ENCODE measurements at places on chromosomes 3 and 15. TPM values are rescaled to one million over a fixed set of nuclear protein-coding genes. Genes with fewer than 3 reads are reported as not detected.

DNA sequence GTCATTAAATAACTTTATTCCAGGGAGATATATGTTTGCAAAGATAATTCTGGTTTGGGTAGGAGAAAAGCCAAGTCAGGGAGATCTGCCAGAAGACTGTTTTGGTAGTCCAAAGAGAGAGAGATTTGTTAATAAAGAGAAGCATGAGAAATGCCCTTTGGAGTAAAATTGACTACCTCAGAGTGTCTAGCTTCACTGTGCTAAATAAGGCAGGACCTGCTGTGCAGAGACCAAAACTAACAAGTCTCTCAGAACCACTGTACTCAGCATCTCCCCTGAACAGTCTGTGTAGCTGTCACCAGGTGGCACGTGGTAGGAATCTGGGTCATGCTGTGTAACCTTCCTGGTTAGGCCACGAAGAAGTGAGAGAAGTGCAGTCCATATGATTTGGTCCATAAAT, 31.6 kb upstream of the SLC35G2 start:
- H3K27me3 ChIP-seq, result no peaks in the 10 kb centered on the region
- H3K27ac ChIP-seq, result peak overlapping the region; percentile 54
- DNase-seq, result no peak
- no peaks in the 10 kb centered on the region for H3K4me1 ChIP-seq
- H3K36me3 ChIP-seq, result no peaks in the 10 kb centered on the region

GRCh38 chr3:66227915-66228314, 7.1 kb downstream of the SLC25A26 start:
- no peaks in the 10 kb centered on the region for H3K4me1 ChIP-seq
- no peaks in the 10 kb centered on the region for H3K27me3 ChIP-seq
- H3K27ac ChIP-seq, result no peak overlapping the region

GRCh38 chr15:68352401-68353062, 75.0 kb downstream of the FEM1B start:
- peaks cover 2% of the 10 kb centered on the region for H3K4me1 ChIP-seq
- peak; percentile 69 for DNase-seq
- H3K27me3 ChIP-seq, result no peaks in the 10 kb centered on the region
- no peak overlapping the region for H3K4me3 ChIP-seq
- peak overlapping the region; percentile 66 for H3K27ac ChIP-seq

DNA sequence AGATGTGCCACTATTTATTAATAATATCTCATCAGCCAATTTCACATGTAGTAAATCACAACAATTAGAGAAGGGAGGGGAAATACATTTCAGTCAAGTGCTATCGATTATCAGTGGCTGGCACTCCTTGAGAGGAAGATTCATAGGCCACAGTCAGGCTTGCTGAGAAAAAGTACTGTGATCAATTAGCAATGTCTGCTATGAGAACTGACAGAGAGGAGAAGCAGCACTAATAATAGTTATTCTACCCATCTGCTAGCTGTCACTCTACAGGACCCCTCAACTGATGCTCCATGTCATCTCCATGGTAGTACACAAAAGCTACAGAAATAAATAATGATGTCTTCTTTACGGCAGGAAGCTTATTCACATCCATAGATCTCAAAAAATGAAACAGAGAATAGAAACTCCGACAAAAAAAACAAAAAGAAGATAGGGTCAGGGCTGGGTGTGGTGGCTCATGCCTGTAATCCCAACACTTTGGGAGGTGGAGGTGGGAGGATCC, 351.3 kb downstream of the FOXP1 start:
- no peaks in the 10 kb centered on the region for H3K4me1 ChIP-seq
- no peaks in the 10 kb centered on the region for H3K36me3 ChIP-seq
- DNase-seq, result no peak
- no peak overlapping the region for H3K4me3 ChIP-seq

DNA sequence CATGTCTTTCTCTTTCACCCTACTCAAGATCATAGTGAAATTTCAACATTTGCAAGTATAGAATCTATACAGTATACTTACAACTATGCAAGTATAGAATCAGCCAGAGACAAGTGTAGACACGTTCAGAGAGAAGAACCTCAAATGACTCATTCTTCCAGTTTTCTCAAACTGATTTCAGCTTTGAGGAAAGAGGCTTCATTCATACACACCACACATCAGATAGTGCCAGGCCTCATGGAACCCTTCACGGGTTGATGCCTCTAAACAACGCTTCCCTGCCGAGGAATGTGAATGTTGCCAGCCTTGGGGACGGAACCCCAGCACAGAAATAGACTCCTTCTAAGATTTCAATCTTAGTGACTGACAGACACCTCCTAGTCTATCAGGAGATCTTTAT, 135.7 kb downstream of the FOXP1 start:
- no peaks in the 10 kb centered on the region for H3K4me1 ChIP-seq
- H3K27ac ChIP-seq, result no peak overlapping the region
- H3K4me3 ChIP-seq, result no peak overlapping the region
- H3K36me3 ChIP-seq, result no peaks in the 10 kb centered on the region
- no peaks in the 10 kb centered on the region for H3K27me3 ChIP-seq

DNA sequence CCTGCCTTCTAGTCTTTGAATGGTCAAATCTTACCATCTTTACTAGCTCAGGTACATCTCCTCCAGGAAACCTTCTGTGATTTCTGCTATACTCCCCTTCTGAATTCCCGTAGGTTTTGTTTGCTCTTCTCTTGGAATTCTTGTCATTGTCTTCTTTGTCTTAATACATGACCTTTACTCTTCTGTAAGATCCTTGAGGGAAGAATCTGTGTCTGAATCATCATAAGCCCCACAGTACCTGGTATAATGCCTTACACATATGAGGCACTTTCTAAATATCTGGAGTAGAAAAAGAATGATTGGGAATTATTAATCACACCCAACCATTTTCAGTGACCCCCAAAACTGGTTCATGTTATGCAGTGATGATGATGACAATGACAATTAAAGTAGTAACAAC, 210.1 kb upstream of the NR2E3 start:
- no peak overlapping the region for H3K4me3 ChIP-seq
- H3K27me3 ChIP-seq, result no peaks in the 10 kb centered on the region
- no peak for DNase-seq
- no peaks in the 10 kb centered on the region for H3K36me3 ChIP-seq
- peaks cover 7% of the 10 kb centered on the region for H3K4me1 ChIP-seq

- no peaks in the 10 kb centered on the region for H3K4me1 ChIP-seq
- no peaks in the 10 kb centered on the region for H3K36me3 ChIP-seq
- peaks cover 95% of the 10 kb centered on the region for H3K27me3 ChIP-seq
- H3K27ac ChIP-seq, result no peak overlapping the region
- H3K4me3 ChIP-seq, result no peak overlapping the region
Observed at GRCh38 chr3:147419781-147420224, 10.6 kb downstream of the ZIC1 start.

DNA sequence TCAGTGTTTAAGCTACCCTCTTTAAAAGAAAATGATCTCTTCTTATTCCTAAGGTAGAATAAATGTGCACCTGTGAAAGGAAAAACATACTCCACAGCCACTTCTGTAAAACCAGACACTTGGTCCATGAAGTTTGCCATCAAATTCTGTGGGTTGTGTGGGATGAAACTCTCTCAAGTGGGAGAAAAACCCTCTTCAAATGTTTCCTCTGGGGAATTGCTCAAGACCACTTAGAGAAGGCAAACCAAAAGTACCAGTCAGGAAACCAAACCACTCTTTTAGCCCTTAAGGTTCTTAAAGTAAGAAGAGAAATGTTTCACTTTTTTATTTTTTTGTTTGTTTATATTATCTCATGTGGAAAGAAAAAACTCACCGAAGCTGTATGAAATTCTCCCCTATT, 1.2 kb downstream of the COL8A1 start:
- no peak for DNase-seq
- no peak overlapping the region for H3K27ac ChIP-seq
- no peak overlapping the region for H3K4me3 ChIP-seq

FBXO40 gene
- total RNA-seq, result not detected

- no peak overlapping the region for H3K27ac ChIP-seq
- H3K4me1 ChIP-seq, result no peaks in the 10 kb centered on the region
- H3K4me3 ChIP-seq, result no peak overlapping the region
- peak; percentile 21 for DNase-seq
- no peaks in the 10 kb centered on the region for H3K36me3 ChIP-seq
Observed at GRCh38 chr3:53083521-53083920, 37.6 kb upstream of the SFMBT1 start.

DNA sequence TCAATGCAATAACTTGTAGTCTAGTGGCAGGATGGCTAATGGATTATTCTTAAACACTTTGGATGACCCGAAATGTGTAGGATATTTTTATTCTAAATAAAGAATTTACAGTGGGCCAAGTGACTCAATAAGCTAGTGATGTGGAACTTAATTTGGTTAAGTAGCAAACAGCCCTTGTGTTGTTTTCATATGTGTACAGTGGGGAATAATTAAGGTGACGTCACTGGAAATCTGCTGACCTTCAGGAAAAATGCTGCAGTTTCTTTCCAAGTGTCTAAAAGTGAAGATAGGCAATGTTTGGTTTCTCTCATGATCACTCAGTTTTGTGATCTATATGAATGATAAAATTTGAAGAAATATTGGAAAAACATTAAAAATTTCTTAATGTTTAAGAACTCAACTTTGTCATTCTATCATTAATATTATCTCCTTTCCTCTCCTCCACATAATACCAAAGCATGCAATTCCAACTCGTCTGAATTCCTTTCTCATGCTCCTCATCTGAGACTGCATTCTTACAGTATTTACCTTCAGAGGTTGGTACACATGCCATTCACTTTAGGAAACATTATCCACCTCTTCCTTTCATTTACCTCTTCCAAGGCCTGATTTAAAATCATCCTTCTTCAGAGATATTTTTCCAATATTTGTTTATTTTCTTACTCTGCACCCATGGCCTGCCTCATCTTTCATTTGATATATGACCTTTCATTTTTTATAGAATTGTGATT, 414.6 kb upstream of the ARPP21 start:
- DNase-seq, result peak; percentile 1
- H3K4me1 ChIP-seq, result no peaks in the 10 kb centered on the region
- H3K36me3 ChIP-seq, result no peaks in the 10 kb centered on the region
- no peaks in the 10 kb centered on the region for H3K27me3 ChIP-seq
- no peak overlapping the region for H3K27ac ChIP-seq
- no peak overlapping the region for H3K4me3 ChIP-seq

DNA sequence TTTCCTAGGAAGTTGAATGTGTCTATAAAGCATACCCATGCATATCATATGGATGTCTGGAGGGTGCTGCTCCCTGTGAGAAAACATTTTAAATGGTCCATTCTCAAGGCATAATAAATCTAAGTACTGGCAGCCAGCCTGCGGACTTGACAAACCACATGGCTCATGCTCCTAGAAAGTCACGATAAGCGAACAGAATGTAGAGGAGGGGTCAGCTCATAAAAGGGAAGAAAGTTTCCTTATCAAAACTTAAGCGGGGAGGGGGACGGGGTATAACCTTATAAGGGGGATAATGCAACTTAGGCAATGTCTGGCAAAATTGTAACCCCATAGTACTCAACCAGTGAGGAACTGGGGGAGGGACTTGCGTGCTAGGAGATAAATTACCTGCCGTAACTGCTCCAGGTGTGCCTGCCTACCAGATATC, 159.8 kb upstream of the LMCD1 start:
- H3K27me3 ChIP-seq, result no peaks in the 10 kb centered on the region
- peak; percentile 21 for DNase-seq
- no peaks in the 10 kb centered on the region for H3K4me1 ChIP-seq
- no peak overlapping the region for H3K27ac ChIP-seq
- H3K4me3 ChIP-seq, result no peak overlapping the region

DNA sequence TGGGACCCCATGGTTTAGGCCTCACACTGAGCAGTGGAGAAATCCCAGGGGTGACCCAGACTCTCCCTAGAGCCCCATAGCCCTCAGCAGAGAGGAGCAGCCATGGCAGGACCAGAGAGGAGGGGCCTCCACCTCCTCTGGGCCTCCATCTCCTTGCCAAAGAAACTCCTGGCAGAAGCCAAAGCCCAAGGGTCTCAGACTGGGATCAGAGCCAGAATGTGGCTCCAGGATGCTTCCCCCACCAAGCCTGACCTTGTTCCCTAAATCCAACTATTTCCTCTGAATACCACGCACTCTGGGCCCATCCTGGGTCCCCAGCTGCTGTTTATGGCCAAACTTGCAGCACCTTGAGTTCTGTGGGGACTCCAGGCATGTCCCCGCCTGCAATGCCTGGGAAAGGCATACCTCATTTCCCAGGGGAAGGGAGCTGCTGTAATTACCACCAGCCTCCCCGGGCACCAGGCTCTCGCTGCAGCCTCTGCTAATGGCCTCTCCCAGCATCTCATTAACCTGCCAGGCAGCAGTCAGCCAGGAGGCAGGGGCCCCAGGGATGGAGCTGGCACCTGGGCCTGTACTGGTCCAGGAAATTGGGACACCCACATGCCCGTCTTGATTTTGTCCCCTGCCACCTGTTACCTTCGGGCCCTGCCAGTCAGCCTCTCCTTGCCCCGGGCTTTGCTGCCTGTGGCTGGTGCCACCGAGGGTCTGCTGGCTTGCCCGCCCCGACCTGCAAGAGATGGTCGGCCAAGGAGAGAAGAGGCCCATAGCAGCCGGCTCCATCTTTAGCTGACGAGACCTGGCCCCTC, 4.6 kb downstream of the CCDC9B start:
- H3K27ac ChIP-seq, result no peak overlapping the region
- DNase-seq, result peak; percentile 69
- no peaks in the 10 kb centered on the region for H3K36me3 ChIP-seq

DNA sequence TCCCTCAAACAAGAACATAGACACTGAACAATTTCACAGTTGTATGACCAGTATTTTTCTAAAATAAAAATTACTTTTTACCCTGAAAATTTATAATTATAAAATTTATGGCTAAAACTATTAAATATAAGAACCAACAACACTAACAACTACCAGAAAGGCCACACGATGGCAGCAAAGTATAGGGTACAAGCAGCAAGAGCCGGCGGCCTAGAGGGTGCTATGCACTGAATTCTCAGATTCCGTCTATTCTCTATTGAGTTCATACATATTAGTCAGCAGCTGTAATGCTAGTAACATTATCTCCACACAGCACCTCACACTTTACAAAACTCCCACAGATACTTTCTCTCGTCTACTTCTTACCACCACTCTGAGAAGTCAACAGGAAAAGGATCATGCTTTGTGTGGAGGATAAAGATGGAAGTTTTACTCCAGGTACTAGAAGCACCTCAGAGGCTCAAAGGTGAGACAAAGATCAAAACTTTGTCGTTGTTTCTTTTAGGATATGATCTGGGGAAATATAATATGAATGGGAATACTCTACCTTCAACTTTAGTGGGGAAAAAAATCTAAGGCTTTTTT, 160.5 kb downstream of the FGF12 start:
- H3K27me3 ChIP-seq, result no peaks in the 10 kb centered on the region
- no peak overlapping the region for H3K4me3 ChIP-seq
- H3K4me1 ChIP-seq, result no peaks in the 10 kb centered on the region
- no peaks in the 10 kb centered on the region for H3K36me3 ChIP-seq

DNA sequence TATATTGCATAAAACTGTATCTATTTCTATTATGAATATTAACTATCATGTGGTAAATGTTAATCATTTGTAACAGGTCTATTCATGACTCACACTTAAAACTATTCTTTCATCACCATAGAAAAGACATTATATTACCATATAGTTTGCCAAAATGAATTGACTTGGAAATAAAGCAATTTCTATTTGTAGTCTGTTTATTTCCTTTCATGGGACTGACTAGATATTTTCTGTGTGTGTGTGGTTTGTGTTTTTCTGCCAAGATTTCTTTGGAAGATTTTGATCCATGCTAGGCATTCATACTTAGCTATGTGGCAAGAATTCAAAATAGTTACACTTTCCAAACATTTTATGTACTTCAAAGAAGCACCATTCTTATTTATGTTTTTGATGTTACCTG, 522.5 kb upstream of the AGTR1 start:
- H3K4me1 ChIP-seq, result no peaks in the 10 kb centered on the region
- H3K36me3 ChIP-seq, result no peaks in the 10 kb centered on the region
- no peak for DNase-seq
- no peaks in the 10 kb centered on the region for H3K27me3 ChIP-seq
- H3K27ac ChIP-seq, result no peak overlapping the region

Measured in kidney (tissue), 22 donors.